Activated CD4-positive, alpha-beta T cell treated with anti-CD3 and anti-CD28 coated beads for 1 hour (primary cell): ENCODE measurements at places on chromosomes 12 and 14.
A peak's percentile ranks its signal among the peaks of the same experiment; 100 is the strongest.

DNA sequence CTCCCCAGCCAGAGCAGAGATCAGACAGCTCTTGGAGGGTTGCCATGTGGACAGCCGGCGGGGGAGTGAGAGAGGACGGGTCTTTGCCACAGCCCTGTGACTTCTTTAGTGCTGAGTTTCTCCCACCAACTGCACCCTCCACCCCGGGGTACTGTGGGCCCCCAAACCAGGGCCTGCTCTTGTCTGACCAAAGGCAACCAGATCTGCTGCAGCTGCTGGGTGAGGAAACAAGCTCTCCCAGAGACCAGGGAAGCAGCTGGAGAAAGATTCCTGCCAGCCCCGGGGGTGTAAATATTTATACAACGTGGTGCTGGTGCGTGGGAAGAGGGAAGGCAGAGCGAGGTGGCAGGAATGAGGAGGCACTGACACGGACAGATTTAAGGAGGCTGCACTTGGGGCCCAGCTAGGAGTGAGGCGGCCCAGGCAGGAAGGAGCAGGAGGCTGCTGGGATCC, 14.3 kb upstream of the ZFP36L1 start:
- no peak for DNase-seq

DNA sequence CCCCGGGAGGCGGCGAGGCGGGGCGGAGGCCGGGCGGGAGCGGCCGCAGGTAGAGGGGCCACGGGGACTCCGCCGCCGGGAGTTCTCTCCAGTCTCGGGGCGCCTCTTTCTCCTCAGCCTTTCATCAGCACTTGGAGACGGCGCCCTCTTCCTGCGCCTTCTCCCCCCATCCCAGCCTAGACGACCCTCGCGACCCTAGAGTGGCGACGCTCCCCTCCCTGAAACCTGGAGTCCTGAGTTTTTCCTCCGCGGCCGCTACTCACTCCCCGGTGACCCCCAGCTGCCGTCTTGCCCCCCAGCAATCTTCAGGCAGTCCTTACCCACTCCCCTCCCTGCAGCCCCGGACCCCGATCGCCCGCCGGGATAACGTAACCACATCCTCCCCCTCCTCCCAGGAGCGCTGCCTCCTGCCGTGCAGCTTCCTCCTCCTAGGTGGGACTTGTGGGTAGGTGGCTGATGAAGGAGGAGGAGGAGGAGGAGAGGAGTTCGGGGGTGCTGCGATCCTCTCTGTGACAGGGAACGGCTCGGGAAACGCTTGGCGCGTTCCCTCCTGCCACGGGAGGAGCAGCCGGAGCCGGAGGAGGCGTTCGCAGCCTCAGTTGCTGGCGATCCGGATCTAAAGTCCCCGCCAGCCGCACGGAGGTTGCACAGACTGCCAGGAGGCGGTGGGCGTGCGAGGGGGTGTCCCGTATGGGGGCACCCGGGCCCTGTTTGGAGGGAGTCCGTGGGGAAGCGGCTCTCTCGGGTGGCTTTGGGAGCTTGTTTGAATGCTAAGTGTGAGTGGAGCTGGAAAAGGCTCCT, 891 bp downstream of the PLEKHA5 start:
- no peak for DNase-seq

GRCh38 chr14:75184492-75184891, 8.1 kb upstream of the TMED10 start:
- DNase-seq = no peak

DNA sequence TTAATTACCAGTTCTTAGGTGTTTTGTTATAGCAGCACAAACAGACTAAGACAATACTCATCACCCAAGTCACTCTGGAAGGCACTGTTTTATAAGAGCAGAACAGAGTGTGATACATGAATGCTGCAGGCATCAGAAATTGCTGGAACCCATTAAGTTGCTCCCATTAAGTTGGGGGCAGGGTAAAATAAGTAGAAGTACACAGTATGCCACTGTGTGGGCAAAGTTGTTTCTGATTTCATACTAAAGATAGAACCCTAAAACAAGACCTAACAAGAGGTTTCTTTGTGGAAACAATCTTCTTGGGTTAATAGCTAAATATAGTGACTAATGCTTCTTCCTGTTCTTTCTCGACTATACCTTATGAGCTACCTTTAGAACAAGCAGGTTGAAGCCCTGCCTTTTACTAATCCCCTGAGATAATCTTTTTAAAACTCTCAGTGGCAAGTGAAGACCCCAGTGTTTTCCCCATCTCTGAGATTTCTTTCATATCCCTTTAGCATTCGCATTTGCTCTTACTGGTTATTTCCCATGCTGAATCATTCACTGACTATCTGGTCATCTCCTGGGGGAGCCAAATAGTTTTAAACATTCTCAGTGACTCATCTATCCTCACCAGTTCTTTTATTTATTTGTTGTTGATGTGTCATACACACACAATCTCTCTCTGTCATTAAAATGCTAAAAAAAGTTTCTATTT, 52.3 kb downstream of the SOCS2 start:
- DNase-seq = no peak

- DNase-seq = no peak
Measured at GRCh38 chr14:61765225-61765943, 3.2 kb downstream of the SNAPC1 start.

DNA sequence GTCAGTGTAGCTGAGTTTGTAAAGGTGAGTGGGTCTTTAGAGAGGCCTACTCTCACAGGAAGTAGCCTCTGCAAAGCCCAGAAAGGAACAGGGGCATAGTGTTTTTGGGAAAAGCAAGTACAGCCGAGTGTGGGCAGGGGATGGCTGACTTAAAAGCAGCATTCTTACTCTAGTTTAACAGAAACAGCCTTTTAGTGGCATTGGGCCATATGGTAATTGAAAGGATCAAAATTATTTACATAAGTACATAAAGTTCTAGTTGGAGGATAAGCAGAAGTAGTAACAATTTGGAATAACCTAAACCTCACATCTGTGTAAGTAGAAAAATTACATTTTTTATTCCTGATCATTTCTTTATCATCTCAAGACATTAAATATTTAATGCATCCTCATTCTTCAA, 49.1 kb downstream of the RASSF8 start:
- no peak for DNase-seq

DNA sequence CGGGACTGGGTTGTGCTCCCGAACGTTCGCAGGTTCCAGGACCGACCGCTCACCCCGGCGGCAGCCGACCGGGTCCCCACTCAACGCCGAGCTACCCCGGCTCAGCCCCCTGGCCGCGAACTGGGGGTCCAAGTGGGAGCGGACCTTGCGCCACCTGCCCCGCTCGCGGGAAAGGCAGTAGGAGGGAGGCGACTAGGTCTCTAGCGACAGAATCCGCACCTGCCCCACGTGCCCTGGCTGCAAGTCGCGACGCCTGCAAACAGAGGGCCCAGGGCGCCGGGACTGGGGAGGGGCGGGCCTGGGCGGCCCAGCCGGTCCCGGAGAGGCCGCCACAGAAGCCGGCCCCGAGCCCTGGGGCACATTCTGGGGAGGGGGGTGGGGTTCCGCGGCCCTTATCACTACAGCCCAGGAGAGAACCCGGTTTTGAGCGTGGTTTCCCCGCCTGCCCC, 239.2 kb upstream of the CPNE8 start:
- no peak for DNase-seq

GRCh38 chr14:88496414-88496813, 58.4 kb downstream of the PTPN21 start:
- no peak for DNase-seq

- DNase-seq = no peak
Measured at GRCh38 chr14:103597623-103598377, 31.2 kb upstream of the KLC1 start.

DNA sequence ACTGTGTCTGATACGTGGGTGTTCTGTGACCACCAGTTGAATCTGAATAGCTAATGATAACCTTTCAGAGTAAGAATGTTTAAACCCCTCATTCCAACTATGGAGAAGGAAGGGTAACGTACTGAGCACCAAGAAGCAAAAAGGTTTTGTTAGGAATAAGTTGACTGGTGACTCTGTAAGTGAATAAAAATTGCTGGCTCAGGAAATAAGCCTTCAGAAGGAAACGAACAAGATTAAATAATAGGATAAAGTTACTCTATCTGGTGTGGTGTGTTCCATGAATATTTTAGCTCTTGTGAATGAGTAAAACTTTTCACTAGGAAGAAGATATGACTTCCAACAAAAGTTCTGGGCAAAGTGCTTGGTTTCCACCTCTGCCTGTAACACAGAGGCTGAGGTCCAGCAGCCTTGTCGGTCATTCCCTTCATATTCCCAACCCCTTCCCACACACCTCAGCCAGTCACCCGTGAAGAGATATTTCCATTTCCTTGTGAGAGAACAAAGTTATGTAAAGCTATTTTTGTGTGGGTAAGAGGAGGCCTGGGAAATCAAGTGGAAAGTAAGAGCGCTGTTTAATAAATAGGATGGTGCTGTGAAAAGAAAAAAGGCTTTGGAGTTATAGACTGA, 47.1 kb downstream of the ARF6 start:
- no peak for DNase-seq

GRCh38 chr12:47316609-47317049, 236.9 kb upstream of the AMIGO2 start:
- DNase-seq = no peak

GRCh38 chr14:49193332-49194065, 392.7 kb downstream of the RPS29 start:
- no peak for DNase-seq

- DNase-seq = no peak
Measured at GRCh38 chr12:10101648-10102220, 2.9 kb upstream of the CLEC1A start.

- no peak for DNase-seq
Measured at GRCh38 chr14:105855893-105856675, 329.7 kb downstream of the TMEM121 start.

DNA sequence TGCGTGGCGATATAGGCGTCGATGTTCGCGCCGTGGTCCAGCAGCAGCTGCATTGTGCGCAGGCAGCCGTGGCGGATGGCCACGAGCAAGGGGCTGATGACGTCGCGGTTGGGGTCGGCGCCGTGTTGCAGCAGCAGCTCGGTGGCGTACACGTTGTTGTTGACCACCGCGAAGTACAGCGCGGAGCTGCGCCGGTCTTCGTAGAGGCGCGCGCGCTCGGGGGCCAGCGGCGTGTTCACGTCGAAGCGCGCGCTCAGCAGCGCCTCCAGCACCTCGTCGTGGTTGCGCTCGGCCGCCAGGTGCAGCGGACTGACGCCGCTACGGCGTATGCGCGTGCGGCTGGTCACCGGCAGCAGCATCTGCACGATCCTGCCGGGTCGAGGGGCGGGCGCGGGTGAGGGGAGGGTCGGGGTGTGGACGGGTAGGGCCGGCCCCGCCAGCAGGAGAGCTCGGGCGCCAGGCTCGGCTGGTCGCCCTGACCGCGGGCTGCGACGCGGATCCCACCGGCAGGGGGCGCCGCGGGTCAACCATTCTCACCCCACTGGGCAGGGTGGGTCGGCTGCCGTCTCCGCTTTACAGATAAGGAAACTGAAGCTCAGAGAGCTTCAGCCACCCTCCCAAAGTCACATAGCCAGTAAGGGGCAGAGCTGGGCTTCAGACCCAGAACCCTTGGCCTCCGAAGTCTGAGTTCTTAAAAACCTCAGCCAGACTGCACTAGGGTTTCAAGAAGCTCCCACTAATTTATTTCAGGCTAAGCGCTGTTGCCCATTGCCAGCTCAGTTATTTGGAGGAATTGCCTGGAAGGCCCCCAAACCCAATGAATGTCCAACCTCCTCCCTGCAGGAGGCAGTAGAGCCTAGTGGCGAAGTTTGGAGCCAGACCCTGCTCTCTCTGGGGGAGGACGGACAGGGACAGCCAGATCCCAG, 12.4 kb downstream of the FAM181A start:
- peak; percentile 85 for DNase-seq

GRCh38 chr12:4280351-4281163, 7.0 kb downstream of the CCND2 start:
- no peak for DNase-seq

- no peak for DNase-seq
Measured at GRCh38 chr14:104576232-104576969, 3.2 kb upstream of the C14orf180 start.

- DNase-seq = no peak
Measured at GRCh38 chr12:28226705-28227104, 36.4 kb downstream of the CCDC91 start.

- no peak for DNase-seq
Measured at GRCh38 chr14:84208451-84208850, 1321.5 kb upstream of the FLRT2 start.

GRCh38 chr12:78090266-78090665, 259.6 kb downstream of the NAV3 start:
- no peak for DNase-seq

DNA sequence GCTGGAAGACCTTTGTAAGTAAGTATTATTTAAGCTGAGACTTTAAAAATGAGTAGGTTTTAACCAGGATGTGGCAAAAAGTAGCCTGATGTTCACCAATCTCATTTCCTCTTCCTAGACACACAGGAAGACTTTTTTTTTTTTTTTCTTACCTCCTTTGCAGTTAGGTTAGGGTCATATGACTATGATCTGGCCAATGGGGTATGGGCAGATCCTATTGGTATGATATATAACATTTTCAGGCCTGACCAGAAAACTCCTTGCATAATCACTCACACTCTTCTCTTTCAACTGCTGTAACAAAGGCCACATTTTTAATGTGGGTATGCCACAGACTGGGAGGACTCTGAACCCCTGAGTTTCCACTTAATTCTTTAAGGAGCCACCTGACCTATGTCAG, 2.7 kb upstream of the RPS6KA5 start:
- DNase-seq = no peak

GRCh38 chr14:22780105-22780679, 13.7 kb downstream of the OXA1L start:
- DNase-seq = no peak

DNA sequence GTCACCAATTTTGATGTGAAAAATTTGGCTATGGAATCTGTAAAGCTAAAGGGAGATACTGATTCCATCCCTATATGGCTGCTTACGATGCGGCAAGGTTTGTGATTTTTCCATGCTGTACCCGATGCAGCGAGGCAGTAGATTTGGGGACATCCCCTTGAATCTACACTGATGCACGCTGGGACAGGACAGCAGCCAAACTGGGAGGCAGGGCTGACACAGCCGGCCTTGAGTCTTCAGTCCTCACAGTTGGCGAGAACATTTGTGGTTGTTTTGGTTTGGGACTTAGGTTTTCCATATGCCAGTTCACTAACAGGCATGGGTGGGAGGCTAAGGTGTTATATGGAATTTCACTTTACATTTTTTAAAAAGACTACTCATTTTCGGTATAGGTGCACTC, 3.8 kb downstream of the GALNT16 start:
- no peak for DNase-seq

DNA sequence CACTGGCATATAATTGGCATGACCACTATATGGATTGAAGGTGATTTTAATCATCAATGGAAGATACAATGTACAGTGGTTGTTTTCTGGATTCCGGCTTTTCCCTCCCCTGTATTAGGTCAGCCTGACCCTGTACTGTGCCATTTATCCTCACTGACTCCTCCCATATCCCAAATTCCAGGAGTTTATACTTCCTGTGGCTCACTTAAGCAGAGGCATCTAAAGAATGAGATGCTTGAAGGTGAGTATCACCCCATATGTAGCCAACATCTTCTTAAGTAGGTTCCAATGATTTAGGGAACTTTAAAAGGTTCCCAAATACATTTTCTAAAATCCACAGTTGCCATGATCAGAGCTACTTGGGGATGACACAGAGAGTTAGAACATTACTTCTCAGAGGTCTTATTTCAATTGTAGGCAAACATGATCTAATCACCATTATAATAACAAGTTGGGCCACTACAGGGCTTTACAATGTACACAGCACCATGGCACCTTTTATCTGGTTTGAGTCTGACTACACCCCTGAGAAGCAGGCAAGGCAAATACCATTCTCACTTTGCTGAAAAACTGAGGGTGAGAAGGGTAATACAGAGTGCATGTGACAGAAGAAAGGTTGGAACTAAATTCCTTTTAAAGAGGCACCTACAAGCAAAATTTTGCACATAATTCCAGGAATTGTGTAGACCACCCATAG, 212.3 kb upstream of the GARIN6 start:
- no peak for DNase-seq
